AG10803 (cell line): ENCODE measurements at places on chromosomes 1 and 21.

DNA sequence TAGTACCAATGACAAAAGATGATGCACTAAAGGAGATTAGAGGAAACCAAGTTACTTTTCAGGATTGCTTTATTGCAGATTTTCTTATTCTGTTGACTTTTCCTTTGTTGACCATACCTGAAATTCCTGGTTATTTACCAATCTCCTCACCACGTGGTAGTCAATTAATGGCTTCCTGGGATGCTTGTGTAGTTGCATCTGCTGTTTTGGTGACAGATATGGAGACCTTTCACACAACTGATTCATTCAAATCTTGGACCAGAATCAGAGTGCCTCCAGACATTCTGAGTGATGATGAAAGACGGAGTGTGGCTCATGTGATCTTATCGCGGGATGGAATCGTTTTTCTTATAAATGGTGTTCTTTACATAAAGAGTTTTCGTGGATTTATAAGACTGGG lies 91.3 kb downstream of the CATSPERE start:
- peak; percentile 17 for DNase-seq

DNA sequence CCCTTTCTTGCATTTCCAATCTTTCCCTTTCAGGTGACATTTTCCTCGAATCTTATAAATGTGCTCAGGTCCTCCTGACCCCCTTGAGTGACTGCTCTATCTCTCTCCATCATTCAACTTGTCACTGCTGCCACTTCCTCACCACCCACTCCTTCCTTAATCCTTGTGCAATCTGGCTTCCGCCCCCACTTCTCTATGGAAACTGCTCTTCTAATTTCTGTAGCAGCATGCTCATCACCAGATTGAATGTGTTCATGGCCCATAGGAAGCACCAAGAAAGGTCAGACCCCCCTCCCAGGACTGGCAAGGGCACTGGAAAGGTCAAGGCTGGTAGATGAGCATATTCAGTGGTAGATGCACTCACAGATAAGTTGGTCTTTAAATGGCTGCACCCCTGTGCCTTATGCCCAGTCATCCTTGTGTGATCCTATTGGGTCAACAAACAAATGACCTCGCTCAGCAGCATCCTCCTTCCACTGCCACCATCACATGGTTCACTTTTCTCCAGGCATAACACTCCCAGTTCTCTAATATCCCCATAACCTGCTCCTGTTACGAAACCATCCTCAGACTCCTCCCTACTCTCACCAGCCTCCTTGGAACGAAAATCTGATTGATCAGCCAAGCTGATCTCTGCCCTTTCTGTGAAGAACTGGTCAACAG lies 288.5 kb upstream of the POU3F1 start:
- no peak for DNase-seq

- DNase-seq: no peak
Measured at GRCh38 chr1:154797175-154797574, 72.9 kb downstream of the KCNN3 start.

DNA sequence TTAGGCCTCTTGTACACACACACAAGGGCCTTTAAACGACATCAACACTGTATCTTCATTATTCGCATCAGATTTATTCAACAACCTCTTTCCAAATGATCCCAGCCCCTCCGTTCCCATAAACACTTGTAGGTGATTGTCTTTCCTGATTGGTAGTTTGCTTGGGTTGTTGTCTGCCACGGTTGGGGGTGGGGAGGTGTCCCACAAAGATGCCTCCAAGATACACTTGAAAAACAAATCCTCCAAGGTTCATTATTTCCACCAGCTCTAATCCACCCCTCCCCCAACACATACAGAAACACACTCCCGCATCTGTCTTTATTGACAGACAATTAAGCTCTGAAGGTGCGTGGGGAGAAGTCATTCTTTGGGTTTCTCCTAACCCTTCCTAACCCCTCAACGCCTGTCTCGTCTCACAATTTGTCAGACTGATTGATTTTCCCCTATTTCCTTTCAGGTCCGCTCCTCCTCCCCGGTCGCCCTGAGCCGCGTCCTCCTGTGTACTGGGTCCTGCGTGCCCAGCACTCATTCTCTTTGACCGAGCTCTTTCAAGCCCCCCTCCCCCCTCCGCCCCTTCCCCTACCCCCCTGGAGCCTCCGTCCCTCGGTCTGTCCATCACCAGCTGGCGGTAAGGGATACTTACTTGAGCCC lies 1.4 kb downstream of the WDR26 start:
- DNase-seq: peak; percentile 4

- DNase-seq: no peak
Measured at GRCh38 chr1:88917321-88918025, 26.1 kb upstream of the GTF2B start.

DNA sequence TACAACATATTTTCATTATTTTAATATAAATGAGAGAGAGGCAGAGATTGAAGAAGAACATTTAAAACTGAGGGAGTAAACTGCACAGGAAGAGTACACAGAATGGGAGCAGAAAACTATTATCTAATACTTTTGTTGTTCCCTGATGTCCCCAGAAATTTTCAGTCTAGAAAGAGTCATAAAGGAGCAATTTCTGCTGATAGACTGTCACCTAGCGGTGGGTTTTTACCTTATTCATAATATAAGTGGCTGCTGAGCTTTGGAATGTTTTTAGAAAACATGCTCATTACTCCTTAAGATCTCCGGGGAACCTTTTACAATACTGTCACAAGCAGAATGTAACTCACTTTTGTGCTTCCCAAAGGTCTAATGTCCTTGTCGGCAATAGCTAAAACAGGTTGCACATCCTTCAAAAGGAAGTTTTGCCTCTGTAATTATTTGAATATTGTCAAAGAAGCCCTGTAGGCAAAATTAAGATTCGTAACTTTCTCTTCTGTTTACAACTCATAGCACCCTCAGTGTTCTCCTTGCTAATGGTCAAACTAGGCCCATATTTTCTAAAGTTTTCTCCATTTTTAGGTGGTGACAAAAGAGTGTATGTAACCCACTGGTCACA lies 4.9 kb upstream of the NPL start:
- DNase-seq: peak; percentile 53

DNA sequence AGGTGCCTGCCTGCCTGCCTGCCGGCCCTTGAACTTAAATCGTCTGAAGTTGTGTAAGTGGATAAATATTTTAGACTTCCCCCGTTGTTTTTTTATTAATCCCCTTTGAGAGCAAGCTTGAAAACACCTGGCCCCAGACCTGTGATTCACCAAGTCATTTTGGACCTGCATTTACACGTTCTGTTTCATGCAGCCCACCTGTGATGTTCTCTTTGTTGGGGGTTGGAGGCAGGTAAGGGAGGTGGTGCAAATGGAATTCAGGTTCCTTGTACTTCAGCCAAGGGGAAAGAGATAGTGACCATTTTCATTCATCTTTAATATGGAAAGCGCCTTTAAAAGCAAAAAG lies 1.2 kb downstream of the SLC37A1 start:
- no peak for DNase-seq

DNA sequence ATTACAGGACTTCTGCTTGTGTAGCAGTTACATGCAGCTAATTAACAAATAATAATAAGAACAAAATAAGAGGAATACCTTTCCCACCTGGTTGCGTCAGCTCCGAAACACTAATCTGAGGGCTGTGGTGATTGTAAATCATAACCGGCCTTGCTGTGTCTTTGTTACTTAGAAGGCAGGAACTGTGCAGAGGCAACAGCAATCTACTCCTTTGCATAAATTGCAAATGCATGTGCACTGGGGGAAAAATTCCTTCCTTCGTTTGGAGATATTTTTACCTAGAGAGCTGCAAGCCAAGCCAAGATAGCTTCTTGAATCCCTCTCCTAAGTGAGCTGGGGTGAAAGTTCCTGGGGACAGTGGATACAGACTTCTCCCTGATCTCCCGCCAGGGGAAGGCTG lies 46.0 kb downstream of the NKAIN1 start:
- no peak for DNase-seq

GRCh38 chr1:211627259-211627658 lies 48.2 kb downstream of the NEK2 start:
- no peak for DNase-seq

DNA sequence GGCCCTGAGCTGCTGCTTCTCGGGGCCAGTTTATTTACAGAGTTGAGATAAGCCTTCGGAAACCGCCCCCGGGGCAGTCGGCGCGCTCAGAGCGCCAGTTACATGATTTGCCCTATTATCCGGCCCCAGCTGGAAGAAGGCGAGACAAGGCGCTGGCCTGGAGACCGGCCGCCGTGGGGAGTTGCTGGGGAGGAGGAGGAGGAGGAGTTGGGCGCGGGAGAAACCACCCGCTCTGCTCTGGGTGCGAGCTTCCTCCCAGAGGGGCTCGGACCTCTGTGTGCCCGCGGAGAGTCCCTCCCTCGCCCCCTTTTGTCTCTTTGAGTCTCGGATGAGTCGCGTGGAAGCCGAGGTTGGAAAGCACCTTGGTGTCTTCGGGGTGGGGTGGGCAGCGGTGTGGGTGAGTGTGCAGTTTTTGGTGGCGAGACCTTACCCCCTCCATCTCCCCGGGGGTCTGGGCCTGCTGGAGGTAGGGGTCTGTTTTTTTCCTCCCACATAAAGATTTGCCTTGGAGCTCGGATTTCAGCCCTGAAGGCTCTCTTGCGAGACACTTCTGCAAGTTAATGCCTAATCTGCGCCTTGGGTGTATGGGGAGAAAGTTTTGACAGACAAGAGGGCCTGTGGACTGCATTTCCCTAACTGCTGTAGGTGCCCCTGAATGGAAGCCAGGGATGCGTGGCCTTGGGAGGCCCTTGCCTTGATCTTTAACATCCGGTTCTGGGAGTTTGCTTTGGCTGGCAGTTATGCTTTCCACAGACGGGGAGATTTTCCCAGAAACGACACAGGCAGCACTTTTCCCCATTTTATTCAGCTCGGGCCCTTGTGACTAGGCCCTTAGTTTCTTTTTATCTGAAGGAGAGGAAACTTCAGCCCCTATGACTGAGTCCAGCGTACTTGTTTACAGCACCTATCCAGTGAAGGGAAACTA lies 80.0 kb downstream of the NDUFS5 start:
- DNase-seq: peak; percentile 38

GRCh38 chr1:218164111-218164929 lies 120.8 kb upstream of the RRP15 start:
- peak; percentile 5 for DNase-seq

DNA sequence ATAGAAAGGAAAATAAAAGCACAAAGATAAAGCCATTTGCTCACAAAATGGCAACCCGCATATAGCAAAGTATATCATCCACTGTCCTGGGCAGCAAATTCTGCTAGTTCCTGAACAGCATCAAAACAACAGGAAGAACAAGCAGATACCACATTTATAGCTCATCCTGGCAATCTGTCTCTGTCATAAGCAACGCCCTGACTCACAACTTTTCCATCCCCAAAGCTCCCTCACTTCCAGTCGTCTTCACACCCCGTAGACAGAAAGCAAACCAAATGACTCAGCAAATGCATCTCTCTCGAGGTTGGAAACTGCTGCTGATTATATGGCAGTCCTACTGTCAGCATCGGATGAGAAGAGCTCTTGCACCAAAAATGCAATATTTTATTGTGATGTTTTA lies 65.8 kb downstream of the AK5 start:
- peak; percentile 92 for DNase-seq

DNA sequence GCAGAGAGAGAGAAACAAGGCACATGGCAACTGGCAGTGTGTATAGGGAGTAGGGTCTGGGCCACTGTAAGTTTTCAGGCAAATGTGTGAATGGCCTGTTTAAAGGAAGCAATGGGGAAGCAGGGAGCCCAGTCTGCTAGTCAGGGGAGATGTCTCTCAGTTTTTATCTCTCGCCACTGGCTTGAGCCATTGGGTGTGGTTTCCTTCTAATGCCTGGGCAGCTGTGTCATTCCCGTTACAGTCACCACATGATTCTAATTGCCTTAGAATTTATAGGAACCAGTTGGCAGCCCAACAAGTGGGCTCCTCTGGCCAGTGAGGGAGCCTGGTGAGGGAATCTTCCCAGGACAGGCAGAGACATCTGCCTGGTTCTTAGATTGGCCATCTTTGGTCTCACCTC lies 182.4 kb downstream of the DISC1 start:
- peak; percentile 92 for DNase-seq

DNA sequence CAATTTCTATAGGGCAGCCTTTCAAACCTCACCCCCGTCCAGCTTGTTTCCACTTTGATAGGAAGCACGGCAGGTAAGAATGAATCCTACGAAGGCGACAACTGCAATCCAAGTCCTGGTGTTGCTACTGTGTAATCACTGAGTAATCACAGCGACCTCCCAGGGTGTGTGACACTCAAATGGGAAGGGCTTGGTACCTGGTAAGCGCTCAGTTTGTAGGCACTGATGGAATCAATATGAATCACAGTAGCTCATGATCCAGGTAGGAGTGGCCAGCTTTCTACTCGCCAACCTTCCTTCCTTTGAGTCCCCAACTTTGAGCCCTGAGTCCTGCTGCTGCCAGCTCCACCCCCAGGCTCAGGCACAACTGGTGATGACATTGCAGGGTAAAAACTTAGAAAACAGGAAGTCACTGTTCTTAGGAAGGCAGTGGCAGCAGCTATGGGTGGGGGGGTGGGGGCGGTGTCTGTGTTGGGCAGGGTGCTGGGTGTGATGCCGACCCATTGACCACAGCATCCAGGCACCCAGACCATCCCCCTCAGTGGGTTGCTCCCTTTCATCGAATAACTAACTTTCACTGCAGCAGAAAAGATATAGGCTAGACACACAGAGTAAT lies 70.7 kb downstream of the CD247 start:
- no peak for DNase-seq

- no peak for DNase-seq
Measured at GRCh38 chr1:219478811-219479210, 134.1 kb downstream of the ZC3H11B start.

- DNase-seq: peak; percentile 9
Measured at GRCh38 chr1:222521299-222522104, 26.4 kb downstream of the HHIPL2 start.

GRCh38 chr1:180911640-180912191 lies 981 bp upstream of the KIAA1614 start:
- peak; percentile 48 for DNase-seq

DNA sequence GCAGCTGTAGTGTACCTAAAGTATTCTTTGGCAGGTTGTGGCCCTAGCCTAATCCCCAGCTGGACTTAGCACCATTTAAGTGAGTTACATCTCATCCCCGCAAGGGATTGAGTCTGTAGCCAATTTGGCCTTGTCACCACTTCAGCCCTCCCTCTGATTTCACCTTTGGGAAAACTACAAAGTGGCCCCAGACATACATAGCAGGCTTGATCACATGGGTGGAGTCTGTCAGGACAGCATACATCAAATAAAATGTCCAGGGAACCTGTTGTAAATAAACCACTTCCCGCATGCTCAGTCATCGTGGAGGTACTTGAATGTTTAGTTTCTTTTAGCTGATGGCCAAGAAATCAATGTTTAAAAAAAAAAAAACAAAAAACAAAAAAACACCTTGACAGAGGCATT lies 142.5 kb downstream of the DHRS3 start:
- DNase-seq: no peak

GRCh38 chr1:115118611-115119010 lies 29.3 kb upstream of the TSPAN2 start:
- peak; percentile 71 for DNase-seq

GRCh38 chr21:42047821-42048613 lies 23.1 kb upstream of the UMODL1 start:
- peak; percentile 94 for DNase-seq

DNA sequence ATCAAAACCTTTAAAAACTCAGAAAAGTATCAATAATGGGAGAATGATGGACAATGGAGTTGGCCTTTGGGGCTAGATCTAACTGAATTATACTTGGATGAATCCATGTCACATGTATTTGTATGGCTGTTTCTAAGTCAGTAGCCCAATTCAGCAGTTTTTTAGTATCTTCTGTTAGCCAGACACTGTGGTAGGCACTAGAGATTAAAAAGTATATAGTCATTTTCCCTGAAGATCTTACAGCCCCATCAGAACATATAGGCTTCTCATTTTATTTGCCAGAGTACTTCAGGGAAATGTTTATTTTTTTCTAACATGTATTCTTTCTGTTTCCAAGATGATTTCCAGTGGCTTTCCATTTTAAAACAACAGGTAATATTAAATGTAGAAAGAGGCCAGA lies 273.7 kb downstream of the NFIA start:
- DNase-seq: no peak
